CD8-positive, alpha-beta T cell (primary cell): ENCODE measurements at places on chromosomes 11 and 22.

DNA sequence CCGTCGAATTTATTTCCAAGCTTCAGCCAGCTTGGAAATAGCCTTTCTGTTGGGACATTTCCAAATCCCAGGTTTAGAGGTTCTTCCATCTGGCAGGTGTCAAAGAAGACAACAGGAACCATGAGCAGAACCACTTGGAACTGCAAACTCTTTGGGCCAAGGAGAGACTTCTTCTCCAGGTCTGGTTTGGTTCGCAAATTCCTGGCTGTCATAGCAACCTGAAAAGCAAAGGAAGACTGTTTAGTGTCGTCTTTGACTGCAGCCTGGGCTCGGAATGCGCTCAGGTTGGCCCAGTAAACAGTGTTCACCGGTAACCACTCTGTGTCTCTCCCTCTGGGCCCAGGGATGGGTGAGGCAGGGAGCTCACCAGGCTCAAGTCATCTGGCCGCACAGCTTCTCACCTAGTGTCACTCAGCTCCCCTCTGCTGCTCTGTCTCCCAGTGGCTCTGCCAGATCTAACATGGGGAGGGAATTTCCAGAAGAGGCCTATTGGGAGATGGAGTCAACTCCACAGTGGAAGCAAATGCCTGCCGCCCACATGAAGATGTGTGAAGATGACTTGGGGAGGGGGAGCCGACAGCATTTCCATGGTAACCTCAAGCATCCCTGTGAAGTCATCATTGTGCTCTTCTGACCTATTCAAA, 11.9 kb upstream of the CLMP start:
- DNase-seq, result no peak

- DNase-seq, result no peak
Observed at GRCh38 chr11:20093775-20094174, 66.5 kb downstream of the DBX1 start.

GRCh38 chr11:124791626-124792341, 8.4 kb downstream of the MSANTD2 start:
- no peak for DNase-seq

DNA sequence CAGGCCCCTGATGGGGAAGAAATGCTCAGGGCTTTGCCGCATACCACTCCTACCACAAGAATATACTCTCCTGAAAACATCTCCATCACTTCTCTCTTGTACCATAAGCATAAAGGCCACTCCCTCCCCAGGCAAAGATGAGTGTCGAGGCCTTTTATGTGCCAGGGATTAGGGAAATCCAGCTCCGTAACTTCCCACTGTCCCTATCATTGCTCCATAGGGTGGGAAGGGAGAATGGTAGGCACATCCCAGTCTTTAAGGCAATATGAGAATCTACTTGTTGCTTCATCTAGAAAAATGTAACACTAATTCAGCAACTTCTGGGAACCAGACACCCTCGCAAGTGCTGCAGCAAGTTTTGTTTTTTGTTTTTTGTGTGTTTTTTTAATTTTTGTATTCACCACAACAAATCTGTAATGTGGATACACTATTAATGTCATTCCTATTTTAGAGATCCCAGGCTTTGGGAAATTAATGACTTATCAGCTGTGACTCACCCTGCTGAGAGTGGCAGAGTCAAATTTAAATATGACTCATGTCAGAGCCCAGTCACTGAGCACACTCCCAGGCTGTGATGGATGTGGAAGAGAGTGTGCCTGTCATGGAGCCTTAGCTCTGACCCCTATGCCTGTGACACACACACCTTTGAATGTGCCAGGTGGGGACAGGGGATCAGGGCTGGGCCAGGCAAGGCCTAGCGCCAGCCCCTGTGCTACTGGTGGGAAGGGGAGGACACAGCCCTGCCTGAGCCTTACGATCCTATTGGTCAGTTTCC, 23.4 kb downstream of the PANX1 start:
- no peak for DNase-seq

DNA sequence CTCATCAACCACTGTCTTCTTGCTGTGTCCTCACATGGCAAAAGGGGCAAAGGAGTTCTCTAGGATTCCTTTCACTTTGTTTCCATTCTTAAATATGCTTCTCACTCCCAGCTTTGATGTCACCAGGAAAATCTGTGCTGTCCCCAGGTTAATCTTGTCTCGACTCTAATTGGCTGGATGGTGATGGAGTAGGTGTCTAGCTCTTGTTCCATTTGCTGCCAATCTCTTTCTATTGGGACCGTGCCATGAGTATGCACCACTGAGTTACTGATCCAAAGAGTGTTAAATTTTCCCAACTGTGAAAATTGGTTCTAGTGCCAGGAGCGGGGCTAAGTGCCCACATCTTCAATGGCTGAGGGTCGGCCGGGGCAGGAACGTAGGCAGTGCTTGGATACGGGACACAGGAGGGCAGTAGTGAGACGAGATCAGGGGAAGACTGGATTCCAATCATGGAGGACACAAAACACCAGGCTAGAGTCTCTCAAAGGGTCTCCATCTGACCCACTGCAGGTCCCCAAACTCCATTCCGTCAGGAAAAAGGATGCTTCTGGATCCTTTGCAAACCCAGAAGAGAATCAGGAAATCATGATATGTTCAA, 47.7 kb upstream of the CSNK2A3 start:
- DNase-seq, result no peak

DNA sequence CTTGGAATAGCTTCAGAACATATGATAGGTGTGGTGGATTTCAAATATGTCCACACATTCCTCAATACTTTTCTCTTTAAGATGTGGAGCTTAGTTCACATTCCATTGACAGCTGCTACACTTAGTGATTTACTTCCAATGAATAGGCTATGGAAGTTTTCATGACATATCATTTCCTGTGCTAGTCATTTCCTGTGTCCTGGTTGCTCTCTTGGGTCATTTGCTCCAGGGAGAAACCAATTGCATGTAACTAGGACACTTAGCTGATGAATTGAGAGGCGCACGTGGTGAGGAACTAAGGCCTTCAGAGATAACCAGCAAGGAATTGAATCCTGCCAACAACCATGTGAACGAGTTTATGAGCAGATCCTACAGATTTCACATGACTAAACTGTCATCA, 120.9 kb downstream of the SLC17A6 start:
- DNase-seq, result no peak

GRCh38 chr22:37566329-37566837, 6.1 kb downstream of the CDC42EP1 start:
- DNase-seq, result peak; percentile 44

DNA sequence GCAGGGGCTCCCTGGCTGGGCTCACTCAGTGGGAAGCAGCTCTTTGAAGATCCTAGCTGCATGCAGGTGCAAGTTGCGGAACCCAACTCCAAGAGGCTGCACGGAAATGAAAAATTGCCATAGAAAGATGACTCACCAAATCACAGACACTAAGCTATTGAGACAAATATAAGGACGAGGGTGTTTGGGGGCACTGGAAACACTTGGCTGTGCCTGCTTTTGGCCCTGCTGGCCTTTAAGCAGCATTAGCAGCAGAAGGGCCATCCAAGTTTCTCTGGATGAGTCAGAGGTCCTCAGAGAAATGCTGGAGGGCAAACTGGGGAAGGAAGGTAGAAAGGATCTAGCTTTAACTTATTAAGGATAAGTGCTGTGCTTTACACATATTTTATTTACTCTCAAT, 282.3 kb downstream of the KIRREL3 start:
- DNase-seq, result no peak

GRCh38 chr11:58938398-58938797, 890 bp upstream of the GLYATL1 start:
- DNase-seq, result no peak

GRCh38 chr11:130474637-130475400, 26.4 kb downstream of the ADAMTS15 start:
- no peak for DNase-seq

- no peak for DNase-seq
Observed at GRCh38 chr11:64839887-64840782, 4.3 kb downstream of the CDC42BPG start.
